Lower lobe of right lung (tissue), 2 donors: ENCODE measurements at places on chromosomes 3 and 15. TPM values are rescaled to one million over a fixed set of nuclear protein-coding genes. Genes with fewer than 3 reads are reported as not detected.

Gene LMCD1
- 93.6 TPM for total RNA-seq

- no peaks in the 10 kb centered on the region for H3K4me1 ChIP-seq
- H3K27ac ChIP-seq = no peak overlapping the region
- no peaks in the 10 kb centered on the region for H3K36me3 ChIP-seq
- H3K27me3 ChIP-seq = no peaks in the 10 kb centered on the region
- DNase-seq = no peak
Measured at GRCh38 chr3:137349557-137350348, 392.0 kb downstream of the IL20RB start.

GRCh38 chr3:189836795-189837194 lies 205.6 kb downstream of the TP63 start:
- no peak overlapping the region for H3K4me3 ChIP-seq
- no peaks in the 10 kb centered on the region for H3K4me1 ChIP-seq
- H3K27ac ChIP-seq = no peak overlapping the region
- no peaks in the 10 kb centered on the region for H3K36me3 ChIP-seq
- no peak for DNase-seq

Gene NEK10
- 9.4 TPM for total RNA-seq

- H3K4me3 ChIP-seq = no peak overlapping the region
- no peaks in the 10 kb centered on the region for H3K36me3 ChIP-seq
- no peaks in the 10 kb centered on the region for H3K27me3 ChIP-seq
- DNase-seq = no peak
- H3K4me1 ChIP-seq = no peaks in the 10 kb centered on the region
- no peak overlapping the region for H3K27ac ChIP-seq
Measured at GRCh38 chr3:140097874-140098635, 163.1 kb downstream of the CLSTN2 start.

DNA sequence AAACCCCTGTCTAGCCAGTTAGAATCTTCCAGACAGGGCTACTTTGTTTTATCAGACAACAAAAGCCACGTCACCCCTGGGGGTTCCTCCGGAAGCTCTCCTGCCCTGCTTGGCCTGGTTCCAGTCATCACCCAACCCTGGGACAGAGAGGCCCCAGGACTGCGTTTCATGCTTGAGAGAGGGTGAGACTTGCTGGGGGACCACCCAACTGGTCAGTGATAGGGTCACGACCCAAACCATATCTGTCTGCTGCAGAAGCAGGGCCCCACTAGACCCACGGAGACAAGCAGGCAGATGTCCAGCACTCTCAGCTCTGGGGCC lies 1.2 kb downstream of the NT5DC2 start:
- H3K4me3 ChIP-seq = peak overlapping the region; percentile 70
- H3K36me3 ChIP-seq = peaks cover 13% of the 10 kb centered on the region
- H3K27me3 ChIP-seq = no peaks in the 10 kb centered on the region
- no peak for DNase-seq
- H3K4me1 ChIP-seq = peaks cover 65% of the 10 kb centered on the region

GRCh38 chr3:109644332-109644731 lies 307.0 kb upstream of the DPPA4 start:
- no peak overlapping the region for H3K4me3 ChIP-seq
- H3K4me1 ChIP-seq = no peaks in the 10 kb centered on the region
- H3K36me3 ChIP-seq = no peaks in the 10 kb centered on the region

GRCh38 chr3:40844896-40845295 lies 320.1 kb downstream of the ZNF621 start:
- no peaks in the 10 kb centered on the region for H3K27me3 ChIP-seq
- no peak for DNase-seq
- H3K36me3 ChIP-seq = no peaks in the 10 kb centered on the region
- no peaks in the 10 kb centered on the region for H3K4me1 ChIP-seq
- no peak overlapping the region for H3K27ac ChIP-seq
- H3K4me3 ChIP-seq = no peak overlapping the region

Gene ABTB1
- 56.6 TPM for total RNA-seq

DNA sequence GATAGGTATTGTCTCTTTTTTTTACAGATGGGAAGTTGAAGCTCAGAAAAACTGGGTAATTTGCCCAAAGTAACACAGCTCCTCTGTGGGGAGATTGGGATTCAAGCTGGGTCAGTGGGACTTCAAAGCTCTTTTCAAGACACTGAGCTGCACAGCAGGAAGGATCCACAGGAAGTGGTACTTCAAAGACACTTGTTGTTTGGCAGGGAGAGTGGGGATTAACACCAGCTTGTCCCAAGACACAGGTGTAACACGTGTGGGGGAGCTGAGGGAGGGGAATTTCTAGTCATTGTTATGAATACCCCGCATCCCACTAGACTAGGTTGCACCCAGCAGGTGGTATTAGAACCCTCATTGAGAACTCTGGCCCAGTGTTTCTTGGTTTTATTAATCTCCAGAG lies 116.0 kb downstream of the FOXB1 start:
- H3K27ac ChIP-seq = no peak overlapping the region
- no peaks in the 10 kb centered on the region for H3K36me3 ChIP-seq
- no peak overlapping the region for H3K4me3 ChIP-seq
- H3K4me1 ChIP-seq = no peaks in the 10 kb centered on the region

DNA sequence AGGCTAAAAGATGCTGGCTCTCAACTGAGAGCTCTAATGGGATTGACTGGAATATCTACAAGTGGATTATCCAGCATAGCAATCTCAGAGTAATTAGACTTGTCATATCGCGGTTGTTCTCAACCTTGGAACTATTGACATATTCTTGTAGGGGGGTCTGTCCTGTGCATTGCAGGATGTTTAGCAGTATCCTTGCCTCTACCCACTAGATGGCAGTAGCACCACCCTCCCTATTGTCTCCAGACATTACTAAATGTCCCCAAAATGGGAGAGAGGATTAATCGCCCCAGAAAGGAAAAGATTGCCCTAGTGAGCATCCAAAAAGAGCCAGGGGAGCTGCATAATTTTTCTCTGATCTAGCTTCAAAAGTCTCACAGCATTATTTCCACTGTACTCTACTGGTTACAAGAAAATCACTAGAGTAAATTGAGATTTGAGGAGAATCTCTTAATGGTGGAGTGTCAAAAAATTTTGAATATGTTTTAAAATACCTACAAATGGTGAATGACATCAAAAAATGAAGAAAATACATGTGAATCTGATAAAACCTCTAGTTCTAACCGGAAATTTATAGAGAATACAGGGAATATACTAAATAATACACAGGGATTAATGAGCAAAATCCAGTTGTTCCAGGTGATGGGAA lies 388.2 kb upstream of the AGTR1 start:
- H3K4me1 ChIP-seq = no peaks in the 10 kb centered on the region
- H3K27me3 ChIP-seq = no peaks in the 10 kb centered on the region
- no peak overlapping the region for H3K4me3 ChIP-seq
- no peak overlapping the region for H3K27ac ChIP-seq
- DNase-seq = no peak
- no peaks in the 10 kb centered on the region for H3K36me3 ChIP-seq

Gene STX19
- 3.8 TPM for total RNA-seq

Gene MYEF2
- 18.8 TPM for total RNA-seq

DNA sequence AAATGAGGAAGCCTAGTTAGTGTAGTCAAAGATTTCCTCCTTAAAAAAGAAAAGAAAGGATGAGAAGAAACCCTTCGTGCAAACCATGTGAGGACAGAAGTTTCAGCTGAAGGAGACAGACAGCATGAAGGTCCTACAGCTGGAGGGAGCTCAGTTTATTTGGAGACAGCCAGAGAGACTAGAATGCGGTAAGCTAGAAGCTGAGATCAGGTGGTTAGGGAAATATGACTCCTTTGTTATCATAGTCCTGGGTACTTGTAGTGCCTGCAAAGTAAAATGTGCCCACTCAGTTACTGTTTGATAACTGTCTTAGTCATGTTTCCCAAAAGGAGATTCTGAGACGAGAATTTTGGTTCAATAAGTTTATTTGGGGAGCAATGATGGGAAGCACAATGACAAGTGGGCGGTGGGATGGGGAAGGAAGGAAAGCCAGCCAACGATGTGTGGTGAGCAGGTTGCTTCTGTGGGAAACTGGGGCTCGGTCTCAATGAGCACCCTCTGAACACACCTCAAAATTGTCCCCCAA lies 178.8 kb upstream of the SNTN start:
- DNase-seq = no peak
- H3K4me3 ChIP-seq = no peak overlapping the region
- no peaks in the 10 kb centered on the region for H3K27me3 ChIP-seq
- H3K27ac ChIP-seq = no peak overlapping the region

GRCh38 chr3:195102609-195103467 lies 168.1 kb downstream of the XXYLT1 start:
- H3K4me1 ChIP-seq = peaks cover 35% of the 10 kb centered on the region
- no peak overlapping the region for H3K4me3 ChIP-seq
- no peaks in the 10 kb centered on the region for H3K36me3 ChIP-seq
- H3K27me3 ChIP-seq = no peaks in the 10 kb centered on the region
- no peak overlapping the region for H3K27ac ChIP-seq

GRCh38 chr15:81309647-81310450 lies 14.1 kb downstream of the STARD5 start:
- no peak for DNase-seq
- no peak overlapping the region for H3K27ac ChIP-seq
- no peak overlapping the region for H3K4me3 ChIP-seq
- H3K27me3 ChIP-seq = no peaks in the 10 kb centered on the region
- peaks cover 66% of the 10 kb centered on the region for H3K36me3 ChIP-seq
- H3K4me1 ChIP-seq = peaks cover 27% of the 10 kb centered on the region

GRCh38 chr15:46930426-46930825 lies 786.9 kb upstream of the SEMA6D start:
- no peak overlapping the region for H3K27ac ChIP-seq
- no peak overlapping the region for H3K4me3 ChIP-seq
- H3K36me3 ChIP-seq = no peaks in the 10 kb centered on the region

- peaks cover 37% of the 10 kb centered on the region for H3K4me1 ChIP-seq
- peaks cover 77% of the 10 kb centered on the region for H3K36me3 ChIP-seq
- H3K27me3 ChIP-seq = no peaks in the 10 kb centered on the region
- peak overlapping the region; percentile 16 for H3K27ac ChIP-seq
Measured at GRCh38 chr3:56748663-56749231, 53.0 kb downstream of the ARHGEF3 start.

DNA sequence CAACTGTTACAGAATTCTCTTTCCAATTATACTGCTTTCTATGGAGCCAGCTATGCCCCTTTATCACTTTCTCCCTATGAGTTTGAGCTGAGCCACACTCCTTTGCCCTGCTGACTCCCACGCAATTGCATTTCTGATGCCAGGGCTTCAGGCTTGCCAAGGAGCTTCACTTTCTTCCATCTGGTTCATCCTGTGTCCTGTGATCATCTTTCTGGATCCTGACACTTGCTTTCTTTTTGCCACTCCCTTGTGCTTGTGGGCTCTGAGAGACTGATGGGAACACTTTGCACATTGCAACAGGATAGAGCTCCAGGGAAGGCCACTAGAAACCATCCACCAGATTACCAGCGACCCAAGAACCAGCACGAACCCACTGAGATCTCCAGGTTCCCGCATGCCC lies 77.0 kb upstream of the SEC13 start:
- no peaks in the 10 kb centered on the region for H3K36me3 ChIP-seq
- no peak for DNase-seq
- H3K4me1 ChIP-seq = no peaks in the 10 kb centered on the region

- no peak overlapping the region for H3K27ac ChIP-seq
- no peaks in the 10 kb centered on the region for H3K27me3 ChIP-seq
- no peak for DNase-seq
Measured at GRCh38 chr3:41350441-41350840, 151.1 kb downstream of the CTNNB1 start.

Gene MYL3
- total RNA-seq = 2.0 TPM

- no peak for DNase-seq
- H3K4me1 ChIP-seq = no peaks in the 10 kb centered on the region
- no peak overlapping the region for H3K27ac ChIP-seq
- H3K4me3 ChIP-seq = no peak overlapping the region
Measured at GRCh38 chr3:61288446-61288845, 37.2 kb upstream of the FHIT start.

DNA sequence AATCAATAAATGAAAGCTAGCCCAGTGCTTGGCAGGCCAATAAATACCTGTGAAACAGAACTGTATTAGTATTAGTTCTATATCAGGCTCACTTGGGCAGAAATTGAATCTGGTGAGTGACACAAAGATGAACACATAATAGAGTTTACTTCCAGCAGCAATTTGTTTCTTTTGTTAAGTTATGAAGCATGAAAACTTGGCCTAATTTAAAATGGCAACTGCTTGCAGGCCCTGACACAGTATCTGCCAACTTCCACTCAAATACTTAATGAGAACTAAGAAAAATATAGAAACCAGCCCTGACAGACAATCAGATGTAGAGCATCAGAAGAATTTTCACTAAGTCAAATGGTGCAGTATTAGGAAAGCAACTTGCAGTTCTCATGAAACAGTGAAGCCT lies 37.6 kb upstream of the LRIG1 start:
- H3K36me3 ChIP-seq = no peaks in the 10 kb centered on the region
- H3K27me3 ChIP-seq = no peaks in the 10 kb centered on the region
- DNase-seq = no peak

DNA sequence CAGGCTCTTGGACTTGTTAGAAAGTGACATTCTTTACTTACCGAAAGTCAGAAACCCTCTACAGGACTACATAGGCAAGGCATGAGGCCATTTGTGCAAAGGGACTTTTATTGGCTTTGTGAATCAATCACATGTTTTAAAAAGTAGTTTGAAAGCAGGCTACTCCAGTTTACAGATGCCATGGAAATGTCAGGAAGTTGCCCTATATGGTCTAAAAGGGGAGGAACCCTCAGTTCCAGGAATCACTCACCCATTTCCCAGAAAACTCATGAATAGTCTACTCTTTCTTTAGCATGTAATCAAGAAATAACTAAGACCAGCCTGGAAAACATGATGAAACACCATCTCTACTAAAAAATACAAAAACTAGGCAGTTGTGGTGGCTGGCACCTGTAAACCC lies 51.0 kb upstream of the MKRN3 start:
- H3K4me1 ChIP-seq = no peaks in the 10 kb centered on the region
- H3K4me3 ChIP-seq = no peak overlapping the region
- no peak for DNase-seq
- H3K27me3 ChIP-seq = no peaks in the 10 kb centered on the region
- H3K27ac ChIP-seq = no peak overlapping the region
- no peaks in the 10 kb centered on the region for H3K36me3 ChIP-seq

DNA sequence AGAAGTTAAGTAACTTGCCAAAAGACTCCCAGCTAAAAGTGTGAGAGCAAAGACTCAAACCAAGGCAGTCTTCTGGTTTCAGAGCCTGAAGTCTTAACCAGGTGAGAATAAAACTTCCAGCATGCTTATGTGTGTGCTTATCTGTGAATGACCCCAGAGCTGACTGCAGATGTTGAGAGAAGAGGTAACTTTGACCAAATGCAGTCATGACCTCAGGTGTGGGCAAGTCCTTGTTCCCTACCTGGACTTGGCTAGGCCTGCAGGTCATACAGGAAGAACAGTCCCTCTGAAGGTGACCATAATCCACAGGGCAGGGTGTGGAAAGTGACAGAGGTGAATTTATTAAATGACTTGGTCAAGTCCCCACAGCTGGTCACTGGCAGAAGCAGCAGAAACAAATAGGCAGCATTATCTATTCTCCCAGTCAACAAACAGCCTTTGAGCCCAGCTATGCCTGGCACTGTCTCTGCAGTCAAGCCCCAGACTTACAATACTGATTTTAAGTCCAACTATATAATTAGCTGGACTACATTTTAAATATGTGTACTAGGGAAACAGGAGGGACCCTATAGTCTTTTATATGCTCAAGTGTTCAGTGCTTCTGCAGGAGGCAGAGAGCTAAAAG lies 3.0 kb upstream of the CPEB1 start:
- no peak overlapping the region for H3K4me3 ChIP-seq
- peaks cover 44% of the 10 kb centered on the region for H3K27me3 ChIP-seq
- H3K27ac ChIP-seq = no peak overlapping the region
- no peaks in the 10 kb centered on the region for H3K36me3 ChIP-seq
- DNase-seq = no peak

Gene KAT2B
- total RNA-seq = 41.4 TPM
